ENCODE measurements at places on chromosomes 3 and 15. TPM values are rescaled to one million over a fixed set of nuclear protein-coding genes. Genes with fewer than 3 reads are reported as not detected.
A peak's percentile ranks its signal among the peaks of the same experiment; 100 is the strongest.

DNA sequence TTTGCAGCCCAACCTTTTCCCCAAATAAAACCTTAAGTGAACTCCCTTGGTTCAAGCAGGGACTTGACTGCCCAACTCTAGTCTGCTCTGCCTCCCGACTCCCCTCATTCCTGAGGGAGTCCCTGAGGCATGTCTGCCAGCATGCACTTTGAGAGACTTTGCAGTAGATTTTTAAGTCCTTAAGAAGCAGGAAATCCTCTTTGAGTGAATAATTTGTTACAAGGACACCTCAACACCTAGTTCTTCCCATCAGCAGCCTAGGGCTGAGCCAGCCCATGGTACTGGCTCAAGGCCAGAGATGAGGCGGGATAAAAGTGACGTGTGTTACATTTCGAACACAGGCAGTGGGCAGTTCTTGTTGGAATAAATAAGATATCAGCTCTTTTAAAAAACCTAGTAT lies 204.3 kb upstream of the SLC2A2 start:
- no peak for DNase-seq

GRCh38 chr3:128482666-128483656 lies 10.0 kb downstream of the GATA2 start:
- no peak for DNase-seq

- DNase-seq, result no peak
Measured at GRCh38 chr3:102034639-102035451, 185.5 kb downstream of the NFKBIZ start.

DNA sequence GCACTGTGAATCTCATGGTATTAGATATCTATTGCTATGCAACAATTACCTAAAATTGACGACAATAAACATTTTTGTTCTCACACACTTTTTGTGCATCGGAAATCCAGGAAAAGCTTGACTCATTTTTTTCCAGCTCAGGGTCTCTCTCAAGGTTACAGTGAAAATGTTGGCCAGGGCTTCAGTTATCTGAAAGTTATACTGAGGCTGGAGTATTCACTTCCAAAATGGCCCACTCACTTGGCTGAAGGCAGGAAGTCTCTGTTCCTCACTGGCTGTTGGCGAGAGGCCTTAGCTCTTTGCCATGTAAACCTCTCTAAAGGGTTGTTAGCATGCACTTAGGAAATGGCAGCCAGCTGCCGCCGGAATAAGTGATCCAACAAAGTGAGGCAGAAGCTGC lies 41.4 kb downstream of the OSTN start:
- DNase-seq, result no peak

DNA sequence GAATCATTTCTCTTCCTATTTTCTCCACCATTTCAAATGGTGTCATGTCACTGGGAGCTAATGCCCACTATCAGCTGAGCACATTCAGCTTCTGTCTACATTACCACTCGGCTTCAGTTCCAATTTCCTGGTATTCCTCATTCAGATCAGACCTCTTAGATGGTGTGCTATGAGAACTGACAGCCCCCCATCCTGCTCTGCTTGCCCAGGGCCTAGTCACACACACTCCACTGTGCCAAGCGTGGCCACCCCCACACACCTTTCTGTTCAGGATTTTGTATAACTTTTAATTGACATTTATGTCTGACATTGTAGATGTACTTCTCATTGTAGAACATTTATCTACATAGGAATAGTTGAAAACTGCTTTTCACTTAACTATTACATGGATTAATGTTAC lies 146.8 kb downstream of the CDIN1 start:
- no peak for DNase-seq

DNA sequence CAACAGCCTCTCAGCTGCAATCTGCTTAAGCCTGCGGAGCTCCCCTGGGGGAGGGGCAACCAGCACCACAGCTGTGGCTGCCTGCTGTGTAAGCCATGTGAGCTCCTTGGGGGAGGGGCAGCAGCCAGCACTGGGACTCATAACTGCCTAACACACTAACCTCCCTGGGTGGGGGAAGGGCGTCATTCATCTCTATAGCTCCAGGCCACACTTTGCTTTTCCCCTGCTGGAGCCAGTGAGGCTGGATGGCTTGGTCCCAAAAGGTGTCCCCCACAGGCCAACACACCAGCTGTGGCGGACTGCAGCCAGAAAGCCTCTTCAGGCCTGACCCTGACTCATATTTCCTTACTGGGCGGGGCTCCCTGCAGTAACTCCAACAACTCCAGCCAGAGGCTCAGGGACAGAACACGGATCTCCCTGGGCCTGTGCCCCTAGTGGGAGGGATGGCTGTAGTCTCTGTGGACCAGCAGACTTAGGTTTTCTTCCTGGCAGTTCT lies 129.8 kb downstream of the PPM1L start:
- peak; percentile 75 for DNase-seq

DNA sequence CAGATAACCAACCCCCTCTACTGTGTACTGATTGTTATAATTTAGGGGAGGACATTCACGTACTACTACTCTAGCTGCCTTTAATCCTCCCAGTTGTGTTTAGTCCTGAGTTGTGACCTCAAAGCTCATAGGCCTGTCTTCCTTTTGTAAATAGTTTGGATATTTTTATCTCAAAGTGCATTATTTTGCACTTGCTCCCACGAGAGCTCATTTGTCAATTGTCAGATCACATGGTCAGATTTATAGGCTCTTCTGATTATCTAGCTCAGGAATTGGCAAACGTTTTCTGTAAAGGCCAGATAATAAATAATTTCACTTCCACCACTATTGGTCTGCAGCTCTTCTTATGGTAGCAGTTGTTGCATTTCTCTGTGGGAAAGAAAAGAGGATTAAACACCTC lies 14.4 kb upstream of the SLC30A4 start:
- no peak for DNase-seq

DNA sequence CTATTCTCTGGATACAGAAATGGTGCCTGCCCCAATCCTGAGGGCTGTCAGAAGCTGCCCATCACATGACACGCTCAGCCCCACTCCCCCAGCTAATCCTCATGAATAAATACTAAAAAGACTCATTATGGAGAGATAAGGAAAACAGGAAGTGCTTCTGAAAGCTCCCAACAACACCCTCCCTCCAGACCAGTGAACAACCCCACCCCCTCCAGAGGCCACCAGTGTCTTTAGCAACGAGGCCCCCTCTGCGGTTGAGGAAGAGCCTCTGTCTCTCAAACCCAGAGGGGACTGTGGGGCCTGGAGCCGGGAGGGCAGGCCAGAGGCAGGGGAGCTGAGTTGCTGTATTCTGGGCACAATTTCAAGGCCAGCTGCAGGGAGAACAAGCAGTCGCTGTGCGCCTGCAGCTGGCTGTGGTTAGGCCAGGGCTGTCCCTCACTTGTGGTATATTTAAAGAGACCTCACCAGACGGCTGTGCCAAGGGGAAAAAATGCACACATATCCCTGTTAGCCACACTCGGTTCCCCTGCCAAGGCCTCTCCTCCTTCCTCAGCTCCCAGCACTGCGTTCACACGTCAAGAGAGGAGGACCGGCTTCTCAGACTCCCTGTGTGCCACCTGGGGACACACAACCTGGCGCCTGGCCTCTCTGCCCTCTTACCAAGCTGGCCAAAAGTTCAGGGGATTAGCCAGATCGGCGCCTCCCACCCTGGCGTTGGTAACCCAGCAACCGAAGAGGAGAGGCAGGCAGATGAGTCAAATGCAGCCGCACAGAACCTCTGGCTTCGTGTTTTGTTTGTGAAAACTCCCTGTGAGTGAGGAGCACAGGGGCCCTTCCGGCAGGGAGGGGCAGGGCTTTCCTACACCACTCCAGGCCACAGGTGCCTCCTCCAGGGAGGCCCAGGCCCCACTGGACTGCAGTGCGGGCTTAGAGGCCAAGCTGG lies 101.2 kb upstream of the ETV5 start:
- no peak for DNase-seq

- DNase-seq, result no peak
Measured at GRCh38 chr3:53989451-53989850, 97.8 kb upstream of the SELENOK start.

DNA sequence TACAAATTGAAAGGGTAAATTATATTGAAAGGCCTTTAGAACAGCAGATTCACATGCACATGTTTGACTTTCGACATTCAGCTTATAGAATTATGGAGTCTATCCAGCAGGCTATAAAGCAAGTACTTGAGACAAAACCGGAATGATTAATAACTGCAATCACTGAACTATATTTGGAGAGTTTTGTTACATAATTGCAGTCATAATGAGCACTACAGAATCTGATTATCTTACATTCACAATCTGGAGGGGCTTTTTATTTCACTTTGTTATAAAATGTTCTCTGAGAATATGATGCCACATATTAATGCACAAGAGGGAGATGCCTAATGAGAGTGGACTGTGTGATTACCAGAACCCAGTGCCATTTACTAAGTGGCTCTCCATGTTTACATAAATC lies 64.3 kb downstream of the NSUN3 start:
- DNase-seq, result no peak

DNA sequence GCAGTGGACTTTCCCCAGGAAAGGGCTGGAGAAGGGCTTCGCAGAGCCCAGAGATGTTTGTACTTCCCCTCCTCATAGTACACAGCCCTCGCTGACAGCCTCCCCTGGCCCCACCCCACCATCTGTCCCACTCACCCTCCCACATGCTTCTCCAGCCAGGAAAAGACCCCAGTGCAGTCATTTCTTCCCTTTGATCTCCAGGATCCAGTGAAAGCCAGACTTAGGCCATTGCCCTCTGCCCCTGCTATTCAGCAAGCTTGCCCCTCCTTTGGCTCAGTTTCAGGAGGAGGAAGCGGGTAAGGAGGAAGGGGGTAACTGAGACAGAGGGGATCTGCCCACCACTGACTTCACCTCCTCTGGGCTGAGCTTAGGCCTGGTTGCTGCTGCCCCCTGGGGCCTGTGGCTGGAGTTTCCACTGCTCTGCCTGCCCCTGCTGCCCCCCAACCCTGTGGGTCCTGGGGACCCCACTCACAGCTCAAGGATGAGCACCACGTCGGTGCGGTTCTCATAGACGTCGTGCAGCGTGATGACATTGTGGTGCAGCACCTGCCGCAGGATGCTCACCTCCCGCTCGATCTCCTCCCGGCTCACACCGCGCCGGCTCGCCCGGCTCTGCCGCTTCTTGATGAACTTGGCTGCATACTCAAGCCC lies 63.1 kb downstream of the DAPK2 start:
- DNase-seq, result peak; percentile 45

DNA sequence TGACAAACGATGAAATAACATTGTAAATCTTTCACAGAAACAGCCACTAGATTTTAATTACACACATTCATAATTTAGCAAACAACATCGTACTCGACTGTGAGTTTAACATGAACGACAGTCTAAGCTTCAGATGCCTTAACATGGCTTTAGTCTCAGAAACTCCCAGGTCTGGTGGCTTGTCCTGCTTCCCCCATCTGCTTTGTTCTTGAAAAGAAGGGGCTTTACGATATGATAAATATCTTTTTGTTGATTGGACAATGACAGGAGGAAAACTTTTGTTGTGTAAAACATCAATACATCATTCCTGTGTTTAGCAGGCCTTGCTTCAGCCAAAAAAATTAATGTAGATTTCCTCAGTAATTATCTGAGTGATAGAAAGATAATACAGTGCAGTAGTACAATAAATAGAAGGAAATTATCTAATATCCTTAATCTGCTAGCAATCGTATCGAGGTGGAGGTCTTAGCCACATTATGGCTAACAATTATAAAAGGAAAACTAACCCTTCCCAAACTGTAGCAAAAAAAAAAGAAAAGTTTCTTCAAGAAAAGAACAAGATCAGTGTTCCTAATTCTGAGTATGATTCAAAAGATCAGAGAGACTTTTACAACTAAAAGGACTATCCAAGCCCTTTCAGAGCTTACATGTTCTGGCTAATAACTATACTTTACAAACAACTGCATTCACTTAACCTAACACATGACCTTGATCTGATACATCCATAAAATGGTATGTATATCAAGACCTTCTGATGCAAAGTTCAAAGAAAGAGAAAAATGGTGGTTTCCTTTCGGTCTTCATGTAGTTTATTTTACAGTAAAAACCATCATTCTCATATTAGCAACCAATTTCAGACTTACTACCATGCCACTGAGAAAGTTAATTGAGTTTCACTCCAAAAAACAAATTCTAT lies 535.7 kb downstream of the FOXP1 start:
- DNase-seq, result no peak

- DNase-seq, result no peak
Measured at GRCh38 chr3:1611824-1612223, 486.8 kb upstream of the CNTN4 start.

GRCh38 chr15:85284497-85284896 lies 95.9 kb upstream of the AKAP13 start:
- DNase-seq, result peak; percentile 68

DNA sequence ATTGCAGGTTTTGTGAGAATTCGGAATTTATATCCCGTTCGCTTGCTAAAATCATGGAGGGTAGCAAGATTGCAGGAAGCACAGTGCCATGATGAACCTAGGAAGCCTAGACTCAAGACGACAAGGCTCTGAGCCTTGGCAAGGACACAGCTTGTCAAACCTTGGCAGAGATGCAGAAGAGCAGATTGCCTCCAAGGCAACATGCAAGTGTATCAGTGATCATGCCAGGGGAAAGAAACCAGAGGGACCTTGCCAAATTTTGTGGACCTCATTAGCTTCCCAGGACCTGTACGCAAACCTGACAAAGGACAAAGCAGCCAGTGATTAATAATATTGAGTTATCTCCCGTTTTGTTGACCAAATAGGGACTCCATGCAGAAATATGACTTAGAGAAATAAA lies 159.7 kb downstream of the GOLIM4 start:
- no peak for DNase-seq

DNA sequence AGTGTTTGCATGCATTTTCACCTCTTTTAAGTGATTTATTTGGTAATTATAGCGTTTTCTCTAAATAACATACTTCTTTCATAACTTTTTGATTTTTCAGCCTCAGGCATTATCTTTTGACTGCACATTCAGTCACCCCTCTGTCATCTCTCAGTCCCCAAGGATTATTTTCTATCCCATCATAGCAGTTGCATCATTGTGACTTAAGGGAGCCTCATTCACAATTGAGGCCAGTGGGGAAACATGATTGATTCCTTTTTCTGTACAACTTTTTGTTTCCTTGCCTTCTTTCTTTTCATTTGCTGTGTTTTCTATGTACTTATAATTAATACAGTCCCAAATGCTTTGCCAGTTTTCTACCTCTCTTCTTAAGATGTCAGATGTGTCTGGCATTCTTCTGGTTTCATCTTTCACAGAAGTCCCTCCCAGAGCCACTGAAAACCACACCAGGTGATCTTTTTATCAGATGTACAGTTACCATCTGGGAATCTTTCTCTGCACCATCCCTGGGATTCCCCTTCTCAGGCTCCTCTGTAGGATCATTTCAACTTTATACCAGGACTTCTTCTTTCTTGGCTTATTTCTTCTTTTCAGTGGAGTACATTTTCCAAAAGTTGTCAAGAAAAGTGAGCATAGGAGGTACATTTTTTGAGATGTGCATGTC lies 151.4 kb downstream of the RAP2B start:
- no peak for DNase-seq

CPNE4 gene
- total RNA-seq, result 0.53 TPM

ARGFX gene
- total RNA-seq, result not detected

NR2E3 gene
- 1.3 TPM for total RNA-seq

RSL24D1 gene
- total RNA-seq, result 30.6 TPM

NANOGP8 gene
- total RNA-seq, result 1.6 TPM

GP5 gene
- total RNA-seq, result not detected
